Frontal cortex (tissue), 4 donors: ENCODE measurements at places on chromosomes 2 and 18.
A peak's percentile ranks its signal among the peaks of the same experiment; 100 is the strongest.

GRCh38 chr2:240886678-240887609, 9.0 kb downstream of the MAB21L4 start:
- DNase-seq = no peak

DNA sequence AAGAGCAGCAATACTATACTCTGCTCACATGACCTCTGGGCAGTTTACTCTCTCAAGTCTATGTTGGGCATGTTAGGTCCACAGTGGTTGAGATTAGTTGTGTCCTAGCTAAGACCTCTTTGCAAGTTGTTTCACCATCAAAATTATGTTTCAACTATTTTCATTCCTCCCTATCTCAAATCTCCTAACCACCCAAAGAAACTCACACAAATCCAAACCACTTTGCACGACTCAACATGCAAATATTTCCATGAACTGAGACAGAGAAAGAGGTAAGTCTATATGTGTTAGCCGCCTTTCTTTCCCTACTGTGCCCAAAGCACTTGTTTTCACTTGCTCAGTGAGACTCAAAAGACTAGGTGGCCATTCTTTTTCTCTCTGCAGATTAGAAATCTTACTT, 546.8 kb downstream of the TNS1 start:
- DNase-seq = no peak

DNA sequence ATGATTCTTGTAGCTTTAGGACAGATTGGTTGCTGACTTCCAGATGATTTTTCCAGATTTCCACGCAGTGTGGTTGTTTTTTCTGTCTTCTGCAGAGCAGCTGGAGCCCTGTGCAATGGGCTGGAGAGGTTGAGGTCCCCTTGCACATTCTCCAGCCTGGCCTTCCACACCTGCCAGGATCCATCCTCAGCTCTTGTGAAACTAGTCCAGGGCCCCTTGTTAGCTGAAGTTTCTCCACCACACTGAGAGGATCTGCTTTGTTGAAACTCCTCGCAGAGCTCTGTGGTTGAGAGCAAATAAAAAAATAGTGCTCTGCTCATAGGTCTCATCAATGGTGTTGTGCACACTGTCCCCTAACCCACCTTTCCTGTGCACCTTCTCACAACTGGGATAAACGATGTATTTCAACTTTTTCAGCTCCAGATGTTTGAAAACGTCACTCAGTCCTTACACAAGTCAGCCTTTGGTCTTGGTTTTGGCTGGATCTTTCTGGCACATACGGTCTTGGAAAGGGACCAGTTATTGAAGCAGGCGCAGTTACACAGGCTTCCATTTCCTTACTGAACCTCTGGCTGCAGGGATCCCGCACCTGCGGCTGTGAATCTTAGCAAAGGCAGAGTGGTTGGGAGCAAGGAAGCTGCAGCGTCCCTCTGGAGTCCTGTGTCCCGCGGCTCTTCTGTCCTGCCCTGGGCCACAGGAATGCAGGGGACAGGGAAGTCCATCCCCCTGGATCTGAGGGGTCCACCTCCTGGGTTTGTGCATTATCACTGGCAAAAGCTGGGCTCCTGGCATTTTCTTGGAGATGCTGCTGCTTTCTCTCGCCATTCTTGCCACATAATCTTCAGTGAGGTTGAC, 272.0 kb upstream of the DSEL start:
- DNase-seq = no peak

- DNase-seq = no peak
Measured at GRCh38 chr18:21557607-21558253, 42.8 kb downstream of the ESCO1 start.

GRCh38 chr2:219515874-219516629, 1.8 kb downstream of the ASIC4 start:
- no peak for DNase-seq

- no peak for DNase-seq
Measured at GRCh38 chr18:76487782-76488181, 7.3 kb downstream of the ZNF516 start.

- DNase-seq = no peak
Measured at GRCh38 chr18:32613821-32614220, 143.1 kb upstream of the GAREM1 start.

DNA sequence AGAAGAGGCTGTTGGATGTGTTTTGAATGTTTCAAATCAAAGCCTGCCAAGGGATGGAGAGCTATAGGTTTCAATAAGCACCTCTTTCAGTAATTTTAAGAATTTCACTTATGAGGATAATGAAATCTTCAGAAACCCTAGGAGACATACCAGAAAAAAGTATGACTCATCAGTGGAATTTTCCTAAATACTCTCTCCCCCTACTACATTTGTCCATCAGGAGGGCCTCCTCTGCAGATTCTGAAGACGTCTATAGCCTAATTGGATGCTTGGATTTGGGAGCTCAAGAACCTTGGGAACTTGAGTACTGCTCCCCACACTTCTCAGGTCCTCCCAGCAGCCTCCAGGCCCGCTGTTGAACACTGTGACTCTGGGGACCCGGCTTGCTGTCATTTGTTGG, 374.3 kb downstream of the SLC4A3 start:
- DNase-seq = no peak

DNA sequence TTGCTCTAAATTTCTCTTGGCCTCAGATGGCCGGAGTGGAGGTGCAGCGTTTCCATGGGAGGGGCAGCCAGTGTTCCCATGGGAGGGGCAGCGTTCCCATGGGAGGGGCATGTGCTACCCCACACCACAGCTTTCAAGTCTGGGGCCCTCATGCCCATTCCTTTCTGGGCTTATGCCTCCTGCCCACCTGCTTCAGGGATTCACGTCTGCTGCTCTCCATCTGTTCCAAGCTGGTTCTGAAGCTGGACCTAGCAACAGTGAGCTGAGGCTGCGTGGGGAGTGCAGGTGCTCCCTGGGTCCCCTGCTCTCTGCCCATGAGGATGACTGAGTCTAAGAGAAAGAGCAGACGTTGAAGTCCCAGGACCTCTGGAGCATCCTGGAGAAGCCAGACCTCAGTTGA, 243.1 kb upstream of the PXDN start:
- no peak for DNase-seq

GRCh38 chr2:216118474-216118873, 9.3 kb downstream of the XRCC5 start:
- no peak for DNase-seq

- DNase-seq = no peak
Measured at GRCh38 chr2:223800908-223801307, 36.5 kb downstream of the AP1S3 start.

- no peak for DNase-seq
Measured at GRCh38 chr2:50951437-50951836, 80.5 kb downstream of the NRXN1 start.

- no peak for DNase-seq
Measured at GRCh38 chr2:128375454-128375853, 56.8 kb upstream of the HS6ST1 start.

- no peak for DNase-seq
Measured at GRCh38 chr2:185990861-185991525, 252.4 kb downstream of the FSIP2 start.

DNA sequence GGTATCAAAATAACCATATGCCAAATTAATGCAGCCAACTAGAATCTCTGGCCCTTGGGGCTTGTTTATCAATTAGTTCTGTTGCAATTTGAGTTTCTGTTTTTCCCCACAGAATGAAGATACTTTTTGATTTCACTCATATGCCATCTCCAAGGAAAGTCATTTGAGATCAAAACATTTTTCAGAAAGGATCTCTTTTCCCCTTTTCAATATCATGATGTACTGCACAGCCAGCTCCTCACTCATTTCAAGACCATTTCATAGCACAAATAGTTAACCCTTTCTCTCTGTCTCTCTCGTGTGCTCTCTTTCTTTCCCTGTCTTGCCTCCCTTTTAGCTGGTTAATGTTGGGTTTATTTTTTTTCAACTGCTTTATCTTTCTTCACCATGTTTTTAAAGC, 387.3 kb downstream of the STK39 start:
- no peak for DNase-seq

GRCh38 chr18:62744076-62744968, 29.0 kb downstream of the PHLPP1 start:
- no peak for DNase-seq

GRCh38 chr18:32093102-32093511, 1.4 kb downstream of the RNF138 start:
- DNase-seq = peak; percentile 43

GRCh38 chr2:84029903-84030575, 429.0 kb downstream of the SUCLG1 start:
- DNase-seq = no peak

DNA sequence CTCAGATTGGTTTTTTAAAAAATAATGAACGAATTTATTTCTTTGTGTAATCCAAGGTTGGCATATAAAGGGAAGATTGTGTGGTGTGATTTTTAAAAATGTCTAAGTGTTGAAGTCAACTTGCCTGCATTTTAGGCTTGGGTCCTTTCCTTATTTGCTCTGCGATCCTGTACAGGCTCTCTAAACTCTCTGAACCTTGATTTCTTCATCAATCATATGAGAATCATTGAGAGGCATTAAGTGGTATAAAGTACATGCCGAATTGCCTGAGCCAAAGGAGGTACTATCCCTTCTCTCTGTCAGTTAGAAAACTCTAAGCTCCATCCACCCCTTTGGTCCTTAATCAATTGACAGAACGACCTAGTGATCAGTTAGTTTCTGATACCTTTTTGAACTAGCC, 440.4 kb upstream of the MEX3C start:
- DNase-seq = no peak

- no peak for DNase-seq
Measured at GRCh38 chr2:26223018-26223417, 21.4 kb downstream of the HADHA start.
